Pancreas (tissue), 10 donors: ENCODE measurements at places on chromosomes 7 and 10. TPM values are rescaled to one million over a fixed set of nuclear protein-coding genes. Genes with fewer than 3 reads are reported as not detected.

- no peak for DNase-seq
These were observed 189.9 kb upstream of the PDE1C start for GRCh38 chr7:32259931-32260596.

DNA sequence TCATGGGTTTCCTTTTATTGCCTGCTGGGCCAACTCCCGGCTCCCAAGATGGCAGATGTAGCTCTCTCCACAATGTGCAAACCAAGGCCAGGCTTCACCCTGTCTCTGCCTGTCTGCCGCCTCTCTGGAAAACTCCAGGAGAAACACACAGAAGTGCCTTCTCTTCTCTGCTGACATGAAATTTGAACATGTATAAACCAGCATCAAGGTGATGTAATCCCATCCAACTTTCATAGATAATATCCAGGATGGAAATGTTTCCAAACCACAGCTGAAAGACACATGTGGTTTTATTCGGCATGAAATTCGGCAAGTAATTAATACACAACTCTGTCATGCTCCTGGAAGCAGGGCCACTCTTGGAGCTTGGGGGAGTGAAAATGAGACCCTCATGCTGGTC, 297.2 kb downstream of the C7orf25 start:
- DNase-seq, result no peak

DNA sequence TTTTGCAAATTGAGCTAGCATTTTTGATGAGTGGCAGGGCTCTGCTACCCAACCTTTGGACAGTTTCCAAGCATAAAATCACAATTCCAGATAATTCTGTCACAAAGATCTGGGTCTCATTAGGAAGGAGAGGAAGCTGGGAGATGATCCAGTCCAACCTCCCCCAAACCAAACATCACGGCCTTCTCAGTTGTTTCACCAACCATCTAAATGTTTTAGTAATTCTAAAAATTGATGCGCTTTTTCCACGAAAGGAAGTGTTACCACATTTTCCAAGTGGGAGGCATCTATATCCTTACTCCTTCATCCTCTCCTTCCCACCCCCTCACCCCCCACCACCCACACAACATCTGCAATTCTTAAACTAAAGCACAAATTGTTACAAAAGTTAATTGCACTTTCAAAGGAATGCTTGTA, 108.3 kb downstream of the EGFR start:
- DNase-seq, result no peak

DNA sequence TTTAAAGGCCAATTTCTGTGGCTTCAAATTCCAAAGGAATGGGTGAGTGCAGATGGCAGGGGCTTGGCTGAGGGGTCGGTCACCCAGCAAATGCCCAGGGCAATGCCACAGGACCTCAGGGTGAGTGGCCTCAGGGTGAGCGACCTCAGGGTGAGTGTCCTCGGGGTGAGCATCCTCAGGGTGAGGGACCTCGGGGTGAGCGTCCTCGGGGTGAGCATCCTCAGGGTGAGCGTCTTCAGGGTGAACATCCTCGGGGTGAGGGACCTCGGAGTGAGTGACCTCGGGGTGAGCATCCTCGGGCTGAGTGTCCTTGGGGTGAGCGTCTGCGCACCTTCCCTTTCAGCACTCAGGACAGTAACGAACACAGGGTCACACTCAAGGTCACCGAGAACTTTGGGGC, 59.2 kb downstream of the ADARB2 start:
- no peak for DNase-seq

DNA sequence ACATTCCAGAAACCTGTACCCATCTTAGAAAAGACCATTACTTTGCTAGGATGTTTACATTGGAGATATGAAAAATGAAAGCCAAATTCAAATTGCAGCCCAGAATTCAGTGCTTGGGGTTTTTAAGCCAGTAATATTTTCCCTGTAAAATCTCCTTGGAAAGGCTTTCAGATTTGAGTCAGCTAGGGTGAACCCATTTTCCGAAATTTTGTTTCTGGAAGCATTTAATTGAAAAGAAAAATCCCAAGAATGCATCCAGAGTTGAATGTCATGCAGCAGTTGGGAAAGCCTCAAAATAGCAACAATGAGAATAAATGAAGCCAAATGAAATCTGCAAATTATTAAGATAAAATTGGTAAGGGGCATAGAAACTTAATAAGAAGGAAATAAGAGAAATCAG, 106.4 kb downstream of the BMPER start:
- no peak for DNase-seq

ECHDC3 gene
- 9.7 TPM for polyA plus RNA-seq
